ENCODE measurements at places on chromosomes 6 and 20.

GRCh38 chr6:64041373-64041772 lies 405.8 kb downstream of the PHF3 start:
- no peak for DNase-seq

- DNase-seq, result no peak
Observed at GRCh38 chr6:169160855-169161560, 92.6 kb downstream of the THBS2 start.

- no peak for DNase-seq
Observed at GRCh38 chr6:156450421-156450820, 326.8 kb upstream of the ARID1B start.

GRCh38 chr6:247351-247750 lies 44.9 kb upstream of the DUSP22 start:
- DNase-seq, result no peak

- DNase-seq, result no peak
Observed at GRCh38 chr20:42581311-42581710, 608.4 kb downstream of the PTPRT start.

DNA sequence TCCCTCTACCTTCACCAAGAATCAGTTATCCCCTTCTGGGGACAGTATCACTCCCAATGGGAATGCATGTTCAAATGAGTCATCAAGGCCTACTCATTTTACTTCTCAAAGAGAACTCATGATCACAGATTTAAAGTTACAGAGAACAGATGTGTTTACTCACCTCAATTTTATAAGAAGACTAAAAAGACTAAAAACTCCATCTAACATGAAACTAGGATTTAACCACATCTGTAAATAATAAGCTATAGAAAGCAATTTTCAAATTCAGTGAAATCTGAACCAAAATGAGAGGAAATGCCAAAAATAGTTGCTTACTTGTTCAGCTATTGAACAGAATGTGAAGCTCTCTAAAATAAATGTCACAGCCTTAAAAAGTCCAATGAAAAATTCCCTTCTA lies 300.1 kb upstream of the KCNQ5 start:
- no peak for DNase-seq

GRCh38 chr20:56391037-56391436 lies 978 bp downstream of the AURKA start:
- no peak for DNase-seq

DNA sequence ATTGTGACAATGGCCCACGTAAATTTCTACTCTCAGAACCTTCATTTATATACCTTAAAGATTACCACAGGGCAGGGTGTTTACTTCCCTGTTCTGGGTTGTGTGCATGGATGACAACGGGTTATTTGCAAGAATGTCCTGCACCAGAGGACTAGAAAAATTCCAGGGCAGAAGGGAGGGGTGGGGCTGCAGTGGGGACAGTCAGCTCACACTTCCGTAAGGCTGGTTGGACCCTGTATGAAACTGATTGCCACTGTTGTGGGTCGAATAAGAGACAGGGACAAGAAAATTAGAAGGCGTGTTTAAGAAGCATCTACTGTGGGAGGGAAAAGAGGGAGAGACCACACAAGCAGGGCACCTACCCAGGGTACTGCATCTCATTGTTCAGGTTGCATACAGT lies 96.5 kb downstream of the SNAP25 start:
- no peak for DNase-seq

DNA sequence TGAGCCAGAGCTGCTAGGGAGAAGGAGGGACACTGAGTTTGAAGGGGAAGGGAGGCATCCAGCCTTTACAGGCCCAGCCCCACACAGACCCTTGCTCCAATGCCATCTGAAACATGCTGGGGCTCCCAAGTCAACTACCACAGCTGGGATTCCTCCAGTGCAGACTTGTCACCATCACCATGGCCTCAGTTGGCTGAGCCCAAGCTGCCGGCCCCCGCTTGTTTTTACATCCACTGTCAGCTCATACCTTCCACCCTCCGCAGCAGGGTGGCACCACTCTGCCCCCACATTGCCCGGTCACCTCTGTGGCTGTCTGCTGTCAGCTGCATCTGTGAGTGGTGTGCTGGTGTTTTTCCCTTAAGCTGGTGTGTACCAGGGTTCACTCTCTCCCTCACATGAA lies 26.1 kb downstream of the GFOD1 start:
- no peak for DNase-seq

GRCh38 chr20:4153661-4154238 lies 138.4 kb upstream of the RNF24 start:
- DNase-seq, result no peak
